Stimulated activated CD4-positive, alpha-beta T cell treated with anti-CD3 and anti-CD28 coated beads, TNF-alpha, amount 100 ng/mL, for 48 hours (primary cell): ENCODE measurements at places on chromosomes 13 and 19.

DNA sequence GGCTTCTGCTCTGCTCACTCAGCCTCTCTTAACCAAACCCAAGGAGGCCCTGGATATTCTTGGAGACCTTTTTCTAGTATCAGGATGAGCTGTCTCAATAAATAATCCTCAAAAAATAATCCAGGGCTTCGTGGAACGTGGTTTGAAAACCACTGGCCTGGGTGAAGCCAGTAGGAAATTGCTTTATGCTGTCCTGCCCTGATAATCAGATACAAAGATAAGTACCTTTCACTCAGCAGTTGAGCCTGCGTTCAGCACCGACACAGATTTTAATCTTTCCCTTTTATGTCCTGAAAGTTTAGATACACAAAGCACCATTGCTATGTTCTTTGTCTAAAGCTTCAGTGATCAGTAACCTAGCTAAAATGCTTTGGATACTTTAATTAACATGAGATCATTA, 460.0 kb downstream of the RFC3 start:
- no peak for DNase-seq

DNA sequence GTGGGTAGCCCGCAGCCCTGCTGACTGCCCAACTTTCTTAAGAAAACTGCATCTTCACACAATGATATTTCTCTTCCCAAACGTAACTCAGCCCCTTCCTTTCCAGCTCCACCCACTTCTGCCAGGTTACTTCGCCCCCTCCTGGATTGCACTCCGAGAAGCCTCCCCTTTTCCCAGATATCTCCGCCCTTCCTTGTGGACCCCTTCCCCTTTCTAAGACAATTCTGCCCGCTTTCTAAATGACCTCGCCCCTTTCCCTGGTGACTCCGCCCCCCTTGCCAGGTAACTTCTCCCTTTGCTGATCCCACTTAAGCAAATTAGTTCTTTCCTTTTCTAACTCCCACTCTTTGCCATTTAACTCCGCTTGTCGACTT, 2.6 kb downstream of the VSIG10L start:
- peak; percentile 42 for DNase-seq

GRCh38 chr13:25190771-25191170, 18.7 kb upstream of the AMER2 start:
- no peak for DNase-seq

DNA sequence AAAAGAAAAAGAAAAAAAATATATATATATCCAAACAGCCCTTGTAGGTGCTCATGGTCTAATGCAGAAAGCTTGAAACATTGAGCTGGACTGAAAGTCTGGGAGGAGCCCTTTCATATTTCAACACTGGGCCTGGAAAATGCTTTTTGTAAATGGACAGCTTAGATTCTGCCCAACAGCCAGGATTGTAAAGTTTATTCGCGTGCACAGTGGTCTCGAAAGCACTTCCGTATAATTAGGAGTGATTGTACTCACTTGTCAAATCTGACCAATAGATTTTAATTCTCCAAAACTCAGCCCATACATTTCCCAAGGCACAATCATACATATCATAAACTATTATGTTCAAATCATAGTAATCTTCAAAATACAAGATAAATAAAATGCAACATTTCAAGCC, 260.1 kb downstream of the COL4A1 start:
- DNase-seq: no peak

DNA sequence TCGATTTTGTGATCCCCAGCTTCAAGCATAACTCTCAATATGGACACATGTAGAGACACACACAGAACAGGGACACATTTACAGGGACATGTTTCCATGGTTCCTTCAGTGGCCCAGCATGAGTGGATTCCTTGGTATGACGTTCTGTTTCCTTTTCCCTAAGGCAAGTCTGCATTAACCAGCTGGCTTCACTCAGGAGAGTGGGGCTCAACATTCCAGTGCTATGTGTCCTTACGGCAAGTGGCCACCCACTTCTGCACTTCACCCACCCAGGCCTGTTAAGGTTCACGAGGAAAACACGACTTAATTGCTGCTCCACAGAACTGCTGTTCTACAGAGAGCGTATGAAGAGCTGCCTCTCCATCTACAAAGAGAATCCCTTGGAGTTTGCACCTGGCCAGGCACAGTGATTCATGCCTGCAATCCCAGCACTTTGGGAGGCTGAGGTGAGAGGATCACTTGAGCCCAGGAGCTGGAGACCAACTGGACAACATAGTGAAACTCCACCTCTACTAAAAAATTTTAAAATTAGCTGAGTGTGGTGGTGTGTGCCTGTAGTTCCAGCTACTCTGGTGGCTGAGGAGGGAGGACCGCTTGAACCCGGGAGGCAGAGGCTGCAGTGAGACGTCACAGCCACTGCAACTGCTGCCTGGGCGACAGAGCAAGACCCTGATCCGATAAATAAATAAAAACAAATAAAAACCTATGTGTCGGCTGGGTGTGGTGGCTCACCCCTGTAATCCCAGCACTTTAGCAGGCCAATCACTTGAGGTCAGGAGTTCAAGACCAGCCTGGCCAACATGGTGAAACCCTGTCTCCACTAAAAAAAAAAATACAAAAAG, 32.5 kb downstream of the BRD4 start:
- no peak for DNase-seq

- no peak for DNase-seq
These were observed 5.9 kb downstream of the ADGRE2 start for GRCh38 chr19:14772467-14772866.

GRCh38 chr13:52809310-52809769, 39.1 kb downstream of the PCDH8 start:
- DNase-seq: peak; percentile 32

- no peak for DNase-seq
These were observed 9.7 kb downstream of the F2RL3 start for GRCh38 chr19:16898361-16899015.
